AG20443 (cell line): ENCODE measurements at places on chromosomes 13 and 19.

DNA sequence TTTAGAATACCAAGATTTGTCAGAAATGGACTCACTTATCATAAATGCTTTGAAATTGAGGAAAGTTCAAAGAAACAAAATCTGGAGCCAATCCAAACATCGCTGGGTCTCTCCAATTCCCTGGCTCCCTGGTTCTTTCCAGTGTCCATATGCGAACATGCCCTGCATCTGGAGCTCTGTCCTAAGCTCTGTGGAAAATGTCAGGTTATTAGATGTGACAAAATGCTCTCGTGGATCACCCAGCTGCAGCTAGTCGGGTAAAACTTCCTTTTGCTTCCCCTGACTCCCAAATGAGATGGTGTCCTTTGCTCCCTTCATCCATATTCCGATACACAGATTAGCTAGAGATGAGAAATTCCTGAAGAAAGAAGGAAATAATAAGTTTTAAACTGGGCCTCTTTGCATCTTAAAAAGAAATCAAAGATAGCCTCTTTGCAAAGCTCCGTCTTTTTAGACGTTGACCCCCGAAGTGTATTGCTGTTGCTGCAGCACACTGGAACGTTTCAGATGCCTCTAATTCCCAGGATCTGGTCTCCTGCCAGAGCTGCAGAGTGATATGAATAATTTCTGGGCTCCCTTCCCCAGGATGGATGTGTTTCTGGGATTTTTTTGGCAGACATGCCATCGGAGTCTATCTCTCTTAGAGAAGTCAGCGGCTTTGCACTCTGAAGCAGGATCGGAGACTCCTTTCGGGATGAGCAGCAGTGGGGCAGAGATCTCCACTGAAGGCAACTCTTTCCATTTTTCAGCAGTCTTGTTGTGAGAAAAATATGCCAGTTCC lies 102.9 kb downstream of the TEX26 start:
- peak; percentile 69 for DNase-seq

- DNase-seq, result no peak
These were observed 4.0 kb upstream of the HCN2 start for GRCh38 chr19:585551-586110.

DNA sequence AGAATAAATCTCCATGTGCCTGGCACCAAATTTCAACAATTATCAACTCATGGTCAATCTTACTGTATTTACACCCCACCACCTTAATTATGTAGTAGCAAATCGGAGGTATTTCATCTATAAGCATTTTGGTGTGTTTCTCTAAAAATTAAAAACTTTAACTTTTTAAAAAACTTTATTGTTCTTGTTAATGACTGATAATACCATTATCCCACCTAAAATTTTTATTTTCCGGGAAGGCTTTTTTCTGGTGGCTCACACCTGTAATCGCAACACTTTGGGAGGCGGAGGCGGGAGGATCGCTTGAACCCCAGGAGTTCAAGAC lies 453 bp upstream of the PDCD2L start:
- no peak for DNase-seq

- DNase-seq, result peak; percentile 92
These were observed 1.2 kb downstream of the CGB7 start for GRCh38 chr19:49056101-49056901.

DNA sequence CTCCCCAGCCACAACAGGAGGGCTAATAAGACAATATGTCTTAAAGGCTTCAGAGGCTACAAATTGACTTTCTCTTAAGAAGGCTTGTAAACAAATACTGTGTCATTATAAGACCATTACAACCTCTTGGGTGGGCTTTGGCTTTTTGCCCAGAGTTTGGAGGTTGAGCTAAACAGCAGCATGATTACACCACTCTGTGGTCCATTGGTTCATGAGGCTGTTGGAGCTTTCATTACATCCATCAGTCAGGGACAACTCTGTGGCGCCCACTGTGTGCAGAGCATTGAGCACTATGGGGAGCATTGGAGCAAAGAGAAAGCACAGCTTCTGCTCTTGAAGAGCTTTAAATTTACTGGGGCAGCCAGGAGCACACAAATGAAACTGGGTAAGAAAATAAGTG lies 75.9 kb downstream of the TNFSF11 start:
- no peak for DNase-seq

DNA sequence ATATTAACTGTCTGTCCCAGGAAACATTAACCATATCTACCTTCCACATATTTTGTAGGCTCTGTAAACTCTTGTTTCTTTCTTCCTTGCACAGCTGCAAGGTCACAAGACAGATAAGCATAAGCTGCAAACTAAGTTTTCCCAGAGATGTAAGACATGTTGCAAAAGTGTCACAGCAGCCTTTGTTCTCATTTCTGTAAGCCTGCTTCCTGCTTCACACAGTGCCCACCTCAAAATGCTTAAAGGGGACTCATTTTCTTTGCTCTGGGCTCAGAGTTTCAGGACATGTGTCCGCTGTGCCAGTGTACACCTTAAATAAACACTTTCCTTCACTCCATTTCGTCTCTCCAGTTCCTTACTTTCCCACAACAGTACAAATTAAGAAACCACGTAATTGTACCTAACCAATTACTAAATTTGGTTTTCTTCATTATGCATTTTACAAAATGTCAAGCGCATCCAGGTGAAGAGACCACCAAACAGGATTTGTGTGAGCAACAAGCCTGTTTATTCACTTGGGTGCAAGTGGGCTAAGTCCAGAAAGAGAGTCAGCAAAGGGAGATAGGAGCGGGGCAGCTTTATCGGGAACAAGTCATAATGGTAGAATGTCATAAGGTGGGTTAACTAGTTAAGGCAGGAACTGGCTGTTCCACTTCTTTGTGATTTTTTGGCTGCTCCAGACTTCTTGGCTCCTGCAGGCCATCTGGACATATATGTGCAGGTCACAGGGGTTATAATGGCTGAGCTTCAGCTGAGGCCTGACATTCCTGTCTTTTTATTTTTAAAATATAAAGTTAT lies 12.7 kb upstream of the ZNF431 start:
- no peak for DNase-seq

DNA sequence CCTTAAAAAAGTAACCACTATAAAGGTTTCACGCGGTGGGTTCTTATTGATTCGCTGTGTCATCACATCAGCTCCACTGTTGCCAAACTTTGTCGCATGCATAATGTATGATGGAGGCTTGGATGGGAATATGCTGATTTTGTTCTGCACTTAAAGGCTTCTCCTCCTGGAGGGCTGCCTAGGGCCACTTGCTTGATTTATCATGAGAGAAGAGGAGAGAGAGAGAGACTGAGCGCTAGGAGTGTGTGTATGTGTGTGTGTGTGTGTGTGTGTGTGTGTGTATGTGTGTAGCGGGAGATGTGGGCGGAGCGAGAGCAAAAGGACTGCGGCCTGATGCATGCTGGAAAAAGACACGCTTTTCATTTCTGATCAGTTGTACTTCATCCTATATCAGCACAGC lies 30.6 kb downstream of the FGF9 start:
- no peak for DNase-seq

GRCh38 chr19:40947573-40947972 lies 43.5 kb upstream of the CYP2B6 start:
- DNase-seq, result no peak

DNA sequence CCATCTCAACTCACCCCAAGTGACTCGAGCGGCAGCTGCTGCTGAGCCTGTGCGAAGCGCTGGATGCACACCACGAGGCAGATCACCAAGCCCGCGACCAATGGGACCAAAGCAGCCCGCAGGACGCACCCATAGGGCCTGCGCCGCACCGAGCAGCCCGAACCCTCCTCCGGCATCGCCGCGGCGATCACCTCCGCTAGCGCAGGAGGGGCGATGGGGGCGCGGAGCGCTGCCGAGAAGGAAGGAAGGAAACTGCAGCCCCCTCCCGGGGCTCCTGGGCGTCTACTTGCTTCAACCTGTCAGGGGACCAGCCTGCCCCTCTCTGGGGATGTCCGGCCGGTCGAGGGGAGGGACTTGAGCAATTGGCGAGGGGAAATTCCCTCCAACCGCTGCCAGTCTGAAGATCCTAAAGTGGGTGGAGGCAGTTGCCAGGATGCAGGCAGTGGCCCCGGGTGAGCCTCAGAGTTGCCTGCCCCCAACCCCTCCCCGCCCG lies at the start of gene CD70:
Gene CD70, minus strand, starts transcription at position 324 of the 493 bp plus-strand sequence. Its CDS starts 148 bp downstream, at position 176.
- peak; percentile 60 for DNase-seq

DNA sequence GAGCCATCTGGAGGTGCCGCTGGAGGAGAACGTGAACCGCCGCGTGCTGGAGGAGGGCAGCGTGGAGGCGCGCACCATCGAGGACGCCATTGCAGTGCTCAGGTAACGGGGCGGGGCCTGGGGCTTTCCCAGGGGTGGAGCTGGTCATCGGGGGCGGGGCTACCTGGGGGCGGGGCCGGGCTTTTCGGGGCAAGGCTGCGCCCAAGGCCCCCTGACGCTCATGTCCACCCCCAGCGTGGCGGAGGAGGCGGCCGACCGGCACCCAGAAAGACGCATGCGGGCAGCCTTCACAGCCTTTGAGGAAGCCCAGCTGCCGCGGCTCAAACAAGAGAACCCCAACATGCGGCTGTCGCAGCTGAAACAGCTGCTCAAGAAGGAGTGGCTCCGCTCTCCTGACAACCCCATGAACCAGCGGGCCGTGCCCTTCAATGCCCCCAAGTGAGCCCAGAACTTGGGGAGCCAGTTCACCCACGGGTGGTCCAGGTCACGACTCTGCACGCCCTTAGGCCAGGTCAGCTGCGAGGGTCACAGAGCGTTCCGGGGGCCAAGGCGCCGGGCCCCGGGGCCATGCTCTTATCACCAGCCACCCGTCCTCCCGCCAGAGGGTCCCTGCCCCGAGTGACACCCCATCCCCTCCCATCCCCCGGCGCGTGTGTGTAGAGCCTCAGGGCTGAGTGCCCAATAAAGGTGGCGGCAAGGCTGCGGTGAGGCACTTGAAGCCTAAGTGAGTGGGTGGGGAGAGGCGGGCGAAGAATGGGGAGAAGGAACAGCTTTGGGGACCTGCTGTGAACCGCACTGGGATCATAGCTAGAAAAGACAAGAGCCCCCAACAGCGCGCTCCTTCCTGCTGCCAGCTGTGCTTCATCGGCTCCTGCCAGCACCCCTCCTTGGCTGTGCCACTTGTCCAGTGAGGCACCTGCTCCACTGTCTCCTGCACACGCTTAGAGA lies 10.7 kb downstream of the CCDC124 start:
- no peak for DNase-seq
